ENCODE measurements at places on chromosomes 11 and 22.

- DNase-seq: no peak
These were observed 30.6 kb downstream of the SREBF2 start for GRCh38 chr22:41863472-41863871.

DNA sequence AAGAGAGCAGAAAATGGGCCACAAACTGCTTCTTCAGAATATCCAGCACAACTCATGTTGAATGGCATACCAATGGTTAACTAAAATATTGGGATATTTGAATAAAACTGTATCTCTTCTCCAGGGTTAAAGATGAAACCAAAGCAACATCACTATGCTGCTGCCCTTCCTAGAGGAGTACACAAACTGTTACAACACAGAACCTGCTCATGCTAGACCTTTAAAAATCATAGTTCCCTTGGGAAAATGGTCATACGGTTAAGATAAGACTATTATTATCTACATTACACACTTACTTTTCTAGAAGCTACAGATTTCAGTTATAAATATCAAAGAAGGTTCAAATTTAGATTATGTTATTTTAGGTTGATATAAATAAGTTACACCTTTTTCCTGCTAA is 78.6 kb upstream of the TP53AIP1 start:
- no peak for DNase-seq

- no peak for DNase-seq
These were observed 87.1 kb downstream of the PRR5L start for GRCh38 chr11:36383195-36383594.

GRCh38 chr22:34255042-34255441 is 334.8 kb upstream of the LARGE1 start:
- no peak for DNase-seq

GRCh38 chr11:45410391-45411227 is 124.5 kb upstream of the SYT13 start:
- no peak for DNase-seq

DNA sequence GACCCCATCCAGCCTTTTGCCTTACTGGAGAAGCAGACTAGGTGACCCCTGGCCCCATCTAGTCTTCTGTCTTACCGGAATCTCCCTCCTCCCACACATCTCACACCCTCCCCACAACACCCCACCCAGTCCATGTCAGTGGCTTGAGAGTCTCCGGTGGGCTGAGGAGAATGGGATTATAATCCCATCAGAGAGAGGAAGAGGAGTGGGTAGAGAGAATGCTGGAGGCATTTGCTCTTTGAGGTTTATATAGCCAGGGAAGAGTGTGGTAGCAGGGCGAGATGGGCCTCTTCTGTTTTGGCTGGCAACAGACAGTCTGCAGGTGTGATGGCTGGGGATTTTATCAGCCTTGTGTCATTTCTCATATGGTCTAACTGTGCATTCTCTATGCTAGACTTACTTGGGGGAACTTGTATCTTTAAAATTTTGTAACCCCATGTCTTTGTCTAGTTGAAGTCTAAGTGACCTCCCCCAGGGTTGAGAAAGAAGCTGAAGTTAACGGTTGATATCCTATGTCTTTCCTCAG is 50.3 kb downstream of the GRAMD1B start:
- DNase-seq: no peak

GRCh38 chr11:66561975-66562248 is 6.5 kb downstream of the CTSF start:
- no peak for DNase-seq

All from RKO (cell line).